Hematopoietic multipotent progenitor cell treated with erythropoietin and hydrocortisone succinate and interleukin-3 and kit ligand, for 17 days (in vitro differentiated cells): ENCODE measurements at places on chromosomes 7 and 10.

DNA sequence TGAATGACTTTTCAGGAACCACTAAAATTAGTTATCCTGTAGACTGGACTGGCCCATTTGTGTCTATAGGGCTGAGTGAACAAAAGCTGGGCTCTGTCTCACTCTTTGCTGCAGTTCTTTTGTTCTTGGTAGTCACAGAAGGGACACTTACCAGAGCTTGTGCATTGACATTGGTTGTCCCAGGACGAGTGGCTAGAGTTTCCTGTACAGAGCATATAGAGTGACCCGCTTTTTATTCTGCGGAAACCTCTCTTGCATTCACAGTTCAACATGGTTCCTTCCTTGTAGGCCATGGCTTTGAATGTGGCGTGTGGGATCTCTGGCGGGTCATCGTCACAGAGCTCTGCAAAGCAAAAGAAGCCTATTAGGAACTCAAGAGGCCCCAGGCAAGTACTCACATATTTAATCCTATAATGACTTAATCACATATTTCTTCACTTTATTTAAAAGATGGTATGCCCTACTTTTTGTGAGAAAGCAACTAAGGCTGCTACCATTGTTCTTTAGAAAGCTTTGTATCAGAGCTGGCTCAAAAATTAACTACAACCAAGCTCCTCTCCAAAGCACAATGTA lies 36.4 kb downstream of the IL2RA start:
- DNase-seq, result no peak

DNA sequence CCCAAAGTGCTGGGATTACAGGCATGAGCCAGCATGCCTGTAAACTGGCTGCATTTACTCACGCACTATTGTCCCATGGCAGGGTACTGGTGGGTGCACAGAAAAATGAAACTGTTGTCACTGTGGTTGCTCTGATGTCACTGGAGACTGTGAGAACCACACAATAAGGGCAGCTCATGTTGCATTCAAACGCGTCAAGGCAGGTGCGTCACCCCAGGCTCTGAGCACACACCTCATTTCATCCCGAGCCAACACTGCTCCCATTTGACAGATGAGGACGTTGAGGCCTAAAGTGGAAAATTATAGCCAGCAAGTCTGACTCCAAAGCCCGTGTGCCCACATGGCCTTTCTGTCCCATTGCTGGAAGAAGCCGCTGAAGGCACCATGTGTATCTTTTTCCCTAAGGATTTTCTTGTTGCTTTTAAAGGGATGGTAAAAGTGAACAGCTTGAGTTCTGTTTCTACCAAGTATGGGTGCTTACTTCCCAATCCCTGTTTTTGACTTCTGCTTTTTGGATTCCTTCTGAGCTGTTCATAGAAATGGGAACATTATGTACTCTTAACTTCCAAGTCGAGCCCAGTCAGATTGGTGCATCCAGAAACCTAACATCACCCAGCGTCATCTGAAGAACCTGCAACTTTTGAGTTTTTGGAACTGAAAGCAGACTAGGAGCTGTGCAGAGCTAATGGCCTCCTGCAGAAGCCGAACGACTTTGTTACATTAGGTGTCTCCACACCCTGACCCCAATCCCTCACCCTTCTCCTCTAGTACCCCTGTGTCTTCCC lies 60.1 kb upstream of the CARD11 start:
- DNase-seq, result no peak

GRCh38 chr7:92266415-92267241 lies 20.9 kb downstream of the ANKIB1 start:
- DNase-seq, result no peak

DNA sequence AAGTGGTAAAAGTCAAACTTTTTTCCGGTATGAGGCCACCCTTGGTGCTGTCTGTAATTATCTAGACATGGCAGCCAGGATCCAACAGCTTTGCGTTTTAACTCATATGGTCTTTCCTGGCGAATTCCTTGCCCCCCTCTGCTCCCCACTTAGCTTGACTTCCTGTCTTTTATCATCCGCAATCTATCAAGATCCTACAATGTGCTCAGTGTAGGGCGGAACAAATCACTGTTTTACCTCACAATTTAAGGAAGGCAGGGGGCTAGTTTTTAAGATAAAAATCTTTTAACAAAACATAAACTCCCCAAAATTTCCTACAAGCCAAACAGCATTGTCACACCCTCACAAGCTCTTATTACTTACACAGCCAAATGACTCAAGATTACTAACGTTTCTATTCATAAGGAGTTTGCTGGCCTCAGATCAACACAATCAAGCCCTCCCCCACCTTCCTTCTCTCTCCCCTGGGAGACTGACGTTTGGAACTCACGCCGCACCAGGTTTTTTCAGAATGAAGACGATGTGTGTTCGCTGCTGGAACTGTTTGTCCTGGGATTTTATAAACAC lies 1.3 kb upstream of the CDK14 start:
- DNase-seq, result no peak
